ENCODE measurements at places on chromosomes 16 and 17.

- DNase-seq, result no peak
Measured at GRCh38 chr16:75026892-75027391, 28.1 kb downstream of the ZNRF1 start.

DNA sequence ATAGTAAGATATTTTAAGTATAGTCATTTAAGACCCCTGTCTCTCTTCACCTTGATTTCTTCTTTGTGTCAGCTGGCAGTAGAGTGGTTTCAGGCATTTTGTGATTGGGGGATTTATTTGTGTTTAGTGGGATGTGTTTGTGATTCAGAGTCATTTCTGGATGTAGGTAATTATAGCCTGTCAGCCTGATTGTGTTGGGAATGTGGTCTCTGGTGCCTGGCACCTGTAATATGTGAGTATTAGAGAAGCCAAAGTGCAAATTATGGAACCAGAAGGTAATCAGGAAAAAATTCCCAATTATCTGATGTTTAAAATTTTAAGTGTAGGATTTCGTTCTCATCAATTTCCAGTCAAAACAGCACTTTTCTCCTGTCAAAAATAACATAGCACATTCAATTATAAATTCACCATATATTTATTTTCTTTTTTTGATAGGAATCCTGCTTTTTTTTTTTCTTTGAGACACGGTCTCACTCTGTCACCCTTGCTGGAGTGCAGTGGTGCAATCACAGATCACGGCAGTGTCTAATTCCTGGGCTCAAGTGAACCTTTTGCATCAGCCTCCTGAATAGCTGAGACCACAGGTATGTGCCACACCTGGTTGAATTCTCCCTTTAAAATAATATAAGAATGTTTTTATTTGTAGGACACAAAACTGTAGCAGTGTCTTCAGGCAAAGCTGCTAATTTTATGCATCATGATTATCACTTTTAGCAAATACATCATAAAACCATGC is 42.7 kb downstream of the ATF7IP2 start:
- no peak for DNase-seq

GRCh38 chr17:1202291-1202690 is 22.5 kb upstream of the ABR start:
- DNase-seq, result no peak

- DNase-seq, result no peak
Measured at GRCh38 chr16:82841108-82841507, 214.3 kb downstream of the CDH13 start.

- DNase-seq, result no peak
Measured at GRCh38 chr17:78767806-78768205, 14.3 kb downstream of the CYTH1 start.

DNA sequence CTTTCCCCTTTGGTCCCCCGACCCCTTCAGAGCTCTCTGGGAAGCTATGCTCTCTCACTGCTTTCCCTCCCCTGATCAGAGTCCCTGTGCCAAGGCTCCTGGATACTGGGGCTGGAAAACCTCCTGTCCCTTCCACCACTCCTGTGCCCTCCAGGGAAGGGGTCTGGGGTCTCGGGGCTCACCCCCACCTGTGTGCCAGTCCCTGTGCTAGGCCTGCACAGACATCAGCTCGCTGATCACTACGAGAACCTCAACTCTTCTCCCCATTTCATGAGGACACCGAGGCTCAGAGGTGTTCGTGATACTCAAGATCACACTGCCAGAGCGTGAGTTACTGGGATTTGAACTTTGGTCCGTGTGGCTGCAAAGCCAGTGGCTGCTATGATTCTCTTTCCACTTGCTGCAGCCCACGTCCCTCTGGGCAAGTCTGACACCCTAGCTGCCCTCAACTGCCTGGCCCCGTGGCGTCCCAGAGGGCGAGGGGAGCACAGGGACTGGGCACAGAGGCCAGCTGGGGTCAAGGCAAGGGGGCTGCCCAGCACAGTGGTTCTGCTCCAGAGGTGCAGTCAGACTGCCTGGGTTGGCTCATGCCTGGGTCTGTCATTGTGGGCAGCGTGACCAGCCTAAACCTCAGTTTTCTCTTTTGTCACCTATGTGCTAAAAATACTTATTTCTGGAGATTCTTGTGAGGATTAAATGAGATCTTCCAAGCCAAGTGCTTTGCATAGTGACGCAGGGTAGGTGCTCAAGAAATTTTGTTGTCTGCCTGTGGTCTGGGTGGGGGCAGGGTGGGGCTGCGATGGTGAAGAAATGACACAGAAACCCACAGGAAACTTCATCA is 43.8 kb upstream of the TOB1 start:
- DNase-seq, result no peak

GRCh38 chr17:64063766-64064224 is 43.4 kb upstream of the ICAM2 start:
- no peak for DNase-seq

- DNase-seq, result no peak
Measured at GRCh38 chr17:31561469-31562375, 170.2 kb downstream of the RAB11FIP4 start.

DNA sequence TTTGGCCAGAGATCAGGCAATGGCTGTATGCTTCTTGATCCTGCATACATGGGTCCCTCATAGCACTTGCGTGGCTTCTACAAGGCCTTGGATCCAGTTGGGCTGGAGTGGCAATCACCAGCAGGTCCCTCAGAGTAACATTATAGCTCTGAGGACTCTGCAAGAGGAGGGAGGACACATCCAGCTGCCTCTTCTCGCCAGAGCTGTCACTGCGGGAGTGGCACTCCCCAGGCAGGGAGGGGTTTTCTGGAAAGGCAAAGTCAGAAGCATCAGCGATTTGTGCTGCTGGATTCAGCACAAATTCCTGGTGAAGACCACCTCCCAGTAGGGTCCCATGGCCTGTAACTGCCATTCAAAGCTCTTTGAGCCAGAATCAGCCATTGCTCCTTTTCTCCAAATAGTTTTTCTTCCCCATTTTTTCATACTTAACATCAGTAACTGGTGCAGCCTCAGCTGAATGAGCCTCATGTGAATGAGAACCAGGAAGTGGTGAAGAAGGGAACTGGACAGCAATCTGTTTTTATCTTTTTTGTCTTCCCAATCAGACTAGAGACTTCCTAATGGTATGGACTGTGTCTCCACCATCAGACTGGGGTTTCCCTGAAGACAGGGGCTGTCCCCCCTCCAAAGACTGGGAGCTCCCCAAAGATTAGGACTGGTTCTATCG is 40.6 kb upstream of the HOXB13 start:
- DNase-seq, result no peak

GRCh38 chr17:74339537-74340195 is 13.6 kb downstream of the KIF19 start:
- no peak for DNase-seq

GRCh38 chr17:50947782-50948543 is 81.8 kb upstream of the TOB1 start:
- DNase-seq, result peak; percentile 74

- DNase-seq, result peak; percentile 97
Measured at GRCh38 chr16:84116720-84117493, at the start of gene MBTPS1. Gene MBTPS1 (minus strand): TSS chr16:84116942. CDS start chr16:84101783, 15,159 bp downstream.

GRCh38 chr17:73224663-73225305 is 31.9 kb downstream of the COG1 start:
- DNase-seq, result no peak

- DNase-seq, result no peak
Measured at GRCh38 chr16:9311303-9311954, 220.0 kb downstream of the HAPSTR1 start.

GRCh38 chr17:57121308-57122042 is 36.4 kb downstream of the AKAP1 start:
- DNase-seq, result peak; percentile 54

DNA sequence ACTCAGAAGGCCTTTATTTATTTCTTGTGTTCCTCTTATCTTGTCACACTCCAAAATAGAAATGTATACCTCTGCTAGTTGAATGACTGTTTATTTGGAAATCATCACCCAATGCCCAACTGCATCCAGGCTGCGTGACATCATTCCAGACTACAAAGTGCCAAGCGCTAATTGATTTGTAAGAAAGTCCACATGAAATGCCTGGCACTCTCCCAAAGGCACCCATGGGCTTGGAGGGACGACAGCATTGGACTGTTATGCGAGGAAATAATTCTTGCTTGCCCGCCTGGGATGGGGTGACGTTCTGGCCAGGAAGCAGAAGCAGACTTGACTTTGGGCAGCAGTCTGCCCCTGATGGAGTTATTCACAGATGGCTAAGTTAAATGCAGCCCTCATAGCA is 165.9 kb downstream of the CDH13 start:
- DNase-seq, result no peak

- no peak for DNase-seq
Measured at GRCh38 chr17:35147375-35147905, at the start of gene UNC45B. Gene UNC45B (plus strand): TSS chr17:35147817. CDS start chr17:35148264, 447 bp downstream.

DNA sequence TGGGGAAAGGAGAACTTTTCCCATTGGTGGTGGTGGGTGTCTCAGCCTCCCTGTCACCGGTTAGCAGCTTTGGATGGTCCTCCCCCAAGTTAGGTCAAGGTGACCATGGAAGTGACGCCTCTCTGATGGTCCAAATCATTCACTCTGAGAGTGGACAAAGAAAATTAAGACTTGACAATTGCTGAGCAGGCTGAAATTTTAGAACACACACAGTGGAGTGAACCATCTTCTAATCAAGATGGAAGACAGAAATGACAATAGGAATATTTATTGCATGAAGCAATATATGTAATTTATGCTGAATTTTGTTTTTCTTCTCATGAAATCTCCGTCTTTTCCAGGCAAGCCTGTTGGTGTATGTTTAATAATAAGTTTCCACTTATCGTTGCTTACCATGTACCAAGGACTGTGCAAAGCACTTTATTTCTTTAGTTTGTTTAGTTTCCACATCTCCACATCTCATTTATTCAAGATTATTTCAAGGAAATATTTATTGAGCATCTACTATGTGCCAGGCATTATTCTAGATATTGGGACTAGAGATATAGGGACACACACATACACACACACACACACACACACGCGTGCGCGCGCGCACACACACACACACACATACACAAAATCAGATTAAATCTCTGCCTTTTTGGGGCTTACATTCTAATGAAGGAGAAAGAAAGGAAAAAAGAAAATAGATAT is 44.0 kb upstream of the TAC4 start:
- no peak for DNase-seq

DNA sequence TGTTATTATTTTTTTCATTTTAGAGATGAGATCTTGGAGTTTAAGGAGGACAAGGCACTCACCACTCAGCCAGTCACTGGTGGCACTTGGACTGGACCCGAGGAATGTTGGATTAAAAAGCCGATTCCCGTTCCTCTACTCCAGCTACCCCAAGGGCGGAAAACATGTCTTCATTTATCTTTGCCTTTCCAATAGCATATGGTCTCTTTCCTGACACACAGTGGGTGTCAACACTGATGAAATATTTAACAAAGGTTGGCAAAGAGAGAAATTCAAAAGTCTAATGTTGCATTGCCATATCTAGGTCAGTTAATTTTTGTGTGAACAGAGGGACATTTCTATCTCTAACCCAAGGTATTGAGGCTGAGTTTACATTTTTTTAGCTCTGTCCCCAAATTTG is 459.7 kb downstream of the RBFOX1 start:
- peak; percentile 80 for DNase-seq

GRCh38 chr17:7064261-7064660 is 15.8 kb downstream of the CLEC10A start:
- peak; percentile 39 for DNase-seq

DNA sequence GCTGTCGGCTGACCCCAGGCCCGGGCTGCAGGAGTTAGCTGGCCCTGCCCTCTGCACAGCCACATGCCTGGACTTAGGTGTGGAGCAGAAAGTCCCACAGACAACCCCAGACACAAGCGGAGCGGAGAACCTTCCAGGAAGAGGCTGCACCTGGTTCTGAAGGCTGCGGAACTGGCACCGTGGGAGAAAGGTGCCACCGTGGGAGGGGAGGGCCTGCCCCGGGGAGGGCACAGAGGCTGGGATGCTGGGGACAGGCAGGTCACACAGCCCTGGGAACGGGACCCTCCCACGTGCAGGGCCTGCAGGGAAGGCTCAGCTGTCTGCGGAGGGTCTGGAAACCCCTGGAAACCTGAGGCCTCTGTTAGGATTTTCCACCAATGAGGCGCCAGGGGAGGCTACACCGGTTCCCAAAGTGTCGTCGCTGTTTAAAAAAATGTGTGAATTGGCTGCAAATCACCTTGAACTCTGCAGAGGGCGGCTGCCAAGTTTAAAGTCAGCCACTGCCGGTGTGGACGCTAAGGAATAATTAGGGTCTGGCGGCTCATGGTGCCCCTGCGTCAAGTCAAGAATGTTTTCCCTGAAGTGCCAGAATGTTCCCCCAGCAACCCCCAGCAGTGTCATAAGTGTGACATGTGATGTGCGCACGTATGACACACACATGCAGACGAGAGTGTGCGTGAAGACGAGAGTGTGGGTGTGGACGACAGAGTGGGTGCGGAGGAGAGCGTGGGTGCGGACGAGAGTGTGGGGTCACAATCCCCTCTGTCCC is 50.9 kb upstream of the PABPN1L start:
- no peak for DNase-seq

GRCh38 chr16:69741951-69742904 is 12.5 kb downstream of the NOB1 start:
- peak; percentile 34 for DNase-seq

DNA sequence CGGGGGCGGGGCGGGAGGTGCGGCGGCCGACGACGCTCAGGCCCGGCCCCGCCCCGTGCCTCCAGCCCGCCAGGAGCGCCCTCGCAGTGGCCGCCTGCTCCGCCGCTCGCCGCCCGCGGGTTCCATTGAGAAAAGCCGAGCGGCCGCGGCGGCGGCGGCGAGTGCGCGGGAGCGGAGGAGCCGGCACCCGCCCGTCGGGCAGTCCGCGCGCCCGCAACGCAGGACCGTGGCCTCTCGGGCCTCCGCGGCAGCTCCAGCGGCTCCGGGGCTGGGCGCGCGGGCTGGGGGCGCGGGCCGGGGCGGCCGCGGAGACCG is at the start of gene ZFPM1:
ZFPM1 (plus strand) TSS at position 64 of the 315 bp plus-strand sequence. CDS start 359 bp downstream, outside the sequence.
- DNase-seq, result no peak

DNA sequence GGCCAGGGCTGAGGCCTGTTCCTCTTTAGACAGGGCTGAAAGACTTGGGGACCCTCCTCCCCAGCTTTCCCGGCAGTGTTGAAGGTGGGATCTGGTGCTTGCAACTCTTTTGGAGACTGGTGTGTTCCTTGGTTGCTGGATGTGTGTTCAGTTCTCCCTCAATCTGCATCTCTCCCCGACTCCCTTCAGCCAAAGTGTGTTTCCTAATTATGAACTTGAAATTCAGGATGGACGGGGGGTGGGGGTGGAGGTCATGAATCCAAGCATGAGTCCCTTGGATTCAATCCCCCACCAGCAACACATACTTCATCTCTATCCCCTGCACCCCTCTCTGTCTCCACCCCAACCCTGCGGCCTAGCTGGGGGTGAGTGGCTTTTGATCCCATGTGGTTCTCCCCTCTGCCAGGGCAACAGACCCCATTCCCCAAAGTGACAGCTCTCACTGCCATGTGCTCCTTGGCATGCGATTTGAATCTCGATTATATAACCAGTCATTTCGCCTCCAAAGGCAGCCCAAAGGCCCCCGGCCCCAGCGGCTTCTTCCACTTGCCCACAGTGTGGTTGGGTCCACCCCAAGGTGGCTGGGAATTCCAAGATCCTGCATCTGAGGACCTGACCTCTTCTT is 1.3 kb downstream of the ARHGAP23 start:
- DNase-seq, result no peak

GRCh38 chr16:57113664-57114063 is 21.3 kb downstream of the CPNE2 start:
- no peak for DNase-seq
